ENCODE measurements at places on chromosomes 4 and X.

DNA sequence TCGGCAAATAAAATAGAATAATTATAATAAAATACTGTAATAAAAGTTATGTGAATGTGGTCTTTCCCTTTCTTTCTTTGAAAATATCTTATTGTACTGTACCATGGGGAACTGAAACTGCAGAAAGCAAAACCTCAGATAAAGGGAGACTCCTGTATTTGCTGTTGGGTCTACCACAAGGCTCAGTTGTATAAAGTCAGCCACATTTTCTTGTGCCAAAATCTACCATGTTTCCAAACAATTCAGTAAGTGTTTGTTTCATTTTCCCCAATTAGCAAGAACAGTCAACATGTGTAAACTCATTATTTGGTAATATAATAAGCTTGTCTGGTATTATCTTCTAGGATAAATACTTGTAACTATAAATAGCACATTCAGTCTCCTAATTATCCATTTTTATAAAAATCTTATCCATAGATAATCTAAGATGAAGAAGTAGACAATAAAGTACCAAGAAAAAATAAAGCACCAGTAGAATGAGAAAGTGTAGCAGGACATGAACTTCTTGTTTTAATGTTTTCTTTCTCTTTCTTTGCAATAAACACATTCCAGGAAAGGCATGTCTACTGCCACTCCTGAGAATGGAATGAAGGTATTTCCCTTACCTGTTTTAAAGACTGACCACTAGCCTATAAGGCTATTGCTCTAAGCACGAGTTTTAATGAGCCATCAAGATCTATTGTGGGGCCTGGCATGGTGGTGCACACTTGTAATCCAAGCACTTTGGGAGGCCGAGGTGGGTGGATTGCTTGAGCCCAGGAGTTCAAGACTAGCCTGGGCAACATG is 15.0 kb upstream of the OTUD4 start:
- DNase-seq: no peak

- DNase-seq: no peak
These were observed 69.2 kb downstream of the SRPX start for GRCh38 chrX:38151441-38151840.

DNA sequence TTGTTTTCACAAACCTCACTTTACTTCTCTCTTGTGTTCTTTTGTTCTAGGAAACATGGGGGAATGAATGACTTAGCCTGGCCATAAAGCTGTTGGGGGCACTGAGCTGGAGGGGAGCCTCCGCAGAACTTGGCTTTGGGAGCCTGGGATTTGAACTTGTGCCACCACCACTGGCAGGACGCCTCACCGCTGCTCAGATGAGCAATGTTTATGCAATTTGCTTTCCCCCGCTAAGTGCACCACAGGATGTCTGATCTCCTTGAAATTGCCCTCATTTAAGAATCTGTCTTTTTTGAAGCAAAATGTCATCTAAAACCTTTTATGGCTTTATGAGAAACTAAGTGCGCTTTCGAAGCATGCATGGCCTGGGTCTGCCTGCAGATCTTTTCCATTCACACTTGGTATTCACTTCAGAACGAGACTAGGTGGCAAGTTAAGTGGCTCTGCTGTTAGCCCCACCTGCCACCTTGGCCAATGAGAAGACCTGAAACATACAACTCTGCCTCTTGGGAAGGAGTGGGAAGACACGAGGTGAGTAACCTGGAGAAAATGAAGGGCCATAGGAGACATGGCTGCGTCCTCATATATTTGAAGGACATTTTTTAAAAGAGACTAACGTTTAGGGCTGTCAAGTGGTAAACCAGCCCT is 119.3 kb downstream of the LDB2 start:
- no peak for DNase-seq

DNA sequence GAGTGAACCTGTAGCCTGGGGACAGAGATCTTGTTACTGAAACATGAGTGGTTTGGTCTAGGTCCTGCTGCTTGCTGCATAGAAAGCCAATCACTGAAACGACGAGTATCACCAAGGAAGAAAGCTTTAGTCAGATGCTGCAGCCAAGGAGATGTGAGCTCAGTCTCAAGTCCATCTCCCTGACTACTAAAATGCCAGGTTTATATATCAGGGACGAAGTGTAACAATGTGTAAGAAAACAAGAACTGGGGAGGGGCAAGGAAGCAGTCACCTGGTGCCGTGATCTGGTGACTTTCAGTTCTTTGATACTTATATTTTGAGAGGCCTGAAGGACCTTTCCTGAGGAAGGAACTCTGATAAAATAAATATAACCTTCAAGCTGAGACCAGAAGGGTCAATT is 19.6 kb upstream of the ABRAXAS1 start:
- no peak for DNase-seq

DNA sequence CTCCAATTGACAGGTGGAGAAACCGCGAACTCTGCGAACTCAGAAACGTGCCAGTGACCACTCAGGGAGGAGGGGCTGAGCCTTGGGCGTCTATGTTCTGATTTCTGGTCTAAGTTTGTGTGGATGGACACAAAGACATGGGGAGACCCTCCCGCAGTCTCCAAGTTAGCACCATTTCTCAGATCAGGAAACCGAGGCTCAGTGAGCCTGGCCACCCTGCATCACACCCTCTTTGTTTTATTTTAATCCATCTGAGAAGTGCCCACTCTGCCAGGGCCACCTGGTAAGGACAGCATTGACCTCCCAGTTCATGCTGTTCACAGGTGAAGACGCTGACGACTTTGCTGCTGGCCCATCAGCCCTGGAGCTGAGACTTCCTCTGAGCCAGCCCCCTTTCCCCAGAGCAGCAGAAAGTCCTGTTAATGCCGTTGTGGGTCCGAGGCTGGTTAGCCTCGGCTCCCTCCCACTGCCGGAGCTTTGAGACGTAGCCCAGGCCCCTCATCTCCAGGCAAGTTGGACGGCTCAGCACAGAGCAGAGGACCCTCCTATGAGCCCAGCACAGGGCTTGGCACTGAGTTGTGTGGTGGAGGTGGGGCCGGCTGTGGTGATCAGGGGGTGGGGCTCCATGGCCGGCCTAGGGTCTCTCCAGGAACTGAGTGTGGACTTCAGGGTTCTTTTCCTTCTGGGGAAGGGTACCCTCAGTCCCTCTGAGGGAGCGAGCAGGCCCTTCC is 43.7 kb downstream of the PSAPL1 start:
- peak; percentile 2 for DNase-seq

GRCh38 chr4:80875642-80876041 is 154.9 kb upstream of the BMP3 start:
- DNase-seq: no peak

DNA sequence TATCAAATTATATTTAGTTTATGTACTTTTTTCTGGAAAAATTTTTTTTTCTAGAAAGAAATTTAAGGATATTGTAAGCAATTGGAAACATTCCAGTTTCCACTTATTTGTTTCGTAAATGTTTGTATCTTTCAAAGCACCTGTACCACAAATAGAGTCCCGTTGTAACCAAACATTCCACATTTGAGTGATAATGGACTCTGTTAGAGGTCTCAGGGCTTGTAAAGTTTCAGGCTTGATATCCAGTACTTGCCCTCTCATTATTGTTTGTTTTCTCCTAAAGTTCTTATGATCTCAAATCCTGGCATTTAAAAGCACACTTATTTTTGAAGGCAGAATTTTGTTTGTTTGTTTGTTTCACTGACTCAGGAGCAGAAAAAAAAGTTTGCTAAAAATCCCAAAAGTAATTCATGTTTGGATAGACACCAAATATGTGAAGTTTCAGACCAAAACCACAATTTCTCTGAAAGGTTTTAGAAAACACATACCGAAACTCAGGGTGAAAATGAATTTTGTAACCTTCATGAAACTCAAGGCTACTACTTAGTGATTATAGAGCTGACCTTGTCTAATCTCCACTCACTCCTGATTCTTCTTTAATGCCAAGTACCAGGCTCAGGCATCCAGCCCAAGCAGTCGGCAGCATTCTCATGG is 5.7 kb upstream of the TMEM192 start:
- no peak for DNase-seq

GRCh38 chr4:109729117-109729717 is 653 bp downstream of the PLA2G12A start:
- peak; percentile 44 for DNase-seq

DNA sequence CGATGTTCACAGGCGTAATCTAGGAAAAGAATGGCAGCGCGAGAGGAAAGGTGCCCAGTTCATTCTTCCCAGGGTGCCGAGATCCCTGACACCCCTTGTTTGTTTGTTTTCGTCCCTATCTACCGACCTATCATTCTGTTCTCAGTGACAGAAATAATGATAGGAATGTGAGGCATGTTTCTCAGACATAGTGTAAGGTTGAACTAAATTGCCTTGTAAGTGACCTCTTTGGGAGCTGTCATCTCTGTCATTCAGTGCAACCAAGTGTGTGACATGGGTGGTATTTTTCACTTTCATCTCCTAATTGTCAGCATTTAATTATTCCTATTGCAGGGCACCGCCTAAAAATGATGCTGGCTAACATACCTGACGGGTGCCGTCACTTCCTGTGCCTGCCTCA is 24.4 kb downstream of the CLDN22 start:
- DNase-seq: no peak

DNA sequence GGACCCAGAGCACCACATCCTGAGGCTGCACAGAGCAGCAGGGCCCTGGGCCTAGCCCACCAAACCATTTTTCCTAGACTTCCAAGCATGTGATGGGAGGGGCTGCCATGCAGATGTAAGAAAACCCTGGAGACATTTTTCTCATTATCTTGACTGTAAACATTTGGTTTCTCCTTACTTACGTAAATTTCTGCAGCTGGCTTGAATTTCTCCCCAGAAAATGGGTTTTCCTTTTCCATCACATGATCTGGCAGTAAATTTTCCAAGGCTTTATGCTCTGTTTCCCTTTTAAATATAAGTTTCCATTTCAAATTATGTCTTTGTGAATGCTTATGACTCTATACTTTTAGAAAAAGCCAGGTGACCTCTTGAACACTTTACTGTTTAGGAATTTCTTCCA is 945.9 kb upstream of the NDST4 start:
- no peak for DNase-seq

DNA sequence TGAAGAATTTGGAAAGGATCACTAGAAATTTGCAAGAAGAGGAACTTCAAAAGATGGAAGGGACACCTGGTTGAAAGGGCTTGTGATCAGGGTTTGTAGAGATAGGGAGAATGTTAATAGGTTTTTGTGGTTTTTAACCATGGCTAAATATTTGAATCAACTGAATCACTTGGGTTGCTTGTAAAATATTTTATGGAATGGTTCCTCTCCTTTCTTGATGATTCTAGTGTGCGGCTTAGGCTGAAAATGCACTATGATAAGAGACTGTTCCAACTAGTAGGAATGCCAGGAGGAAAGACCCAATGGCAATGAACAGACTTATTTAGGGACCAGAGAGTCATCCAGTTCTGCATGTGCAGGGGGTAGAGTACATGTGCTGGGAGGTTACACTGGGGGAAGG is 408.2 kb downstream of the ARHGAP24 start:
- no peak for DNase-seq

DNA sequence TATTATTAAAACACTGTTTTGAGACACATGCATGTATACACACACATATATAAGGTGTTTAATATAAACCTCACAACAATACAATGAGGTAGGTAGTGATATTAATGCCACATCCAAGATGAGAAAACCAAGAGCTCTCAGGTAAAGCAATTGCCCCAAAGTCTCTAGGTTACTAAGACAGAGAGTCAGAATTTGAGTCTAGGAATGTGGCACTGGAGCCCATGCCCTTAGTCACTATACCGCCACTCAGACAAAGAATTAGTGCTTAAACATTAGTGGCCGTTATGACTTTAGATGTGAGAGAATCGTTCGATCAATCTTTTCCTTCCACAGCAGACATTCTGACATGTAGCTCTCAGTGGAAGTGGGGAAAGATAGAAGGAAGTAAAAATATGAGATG is 108.2 kb upstream of the ACSL4 start:
- DNase-seq: no peak

DNA sequence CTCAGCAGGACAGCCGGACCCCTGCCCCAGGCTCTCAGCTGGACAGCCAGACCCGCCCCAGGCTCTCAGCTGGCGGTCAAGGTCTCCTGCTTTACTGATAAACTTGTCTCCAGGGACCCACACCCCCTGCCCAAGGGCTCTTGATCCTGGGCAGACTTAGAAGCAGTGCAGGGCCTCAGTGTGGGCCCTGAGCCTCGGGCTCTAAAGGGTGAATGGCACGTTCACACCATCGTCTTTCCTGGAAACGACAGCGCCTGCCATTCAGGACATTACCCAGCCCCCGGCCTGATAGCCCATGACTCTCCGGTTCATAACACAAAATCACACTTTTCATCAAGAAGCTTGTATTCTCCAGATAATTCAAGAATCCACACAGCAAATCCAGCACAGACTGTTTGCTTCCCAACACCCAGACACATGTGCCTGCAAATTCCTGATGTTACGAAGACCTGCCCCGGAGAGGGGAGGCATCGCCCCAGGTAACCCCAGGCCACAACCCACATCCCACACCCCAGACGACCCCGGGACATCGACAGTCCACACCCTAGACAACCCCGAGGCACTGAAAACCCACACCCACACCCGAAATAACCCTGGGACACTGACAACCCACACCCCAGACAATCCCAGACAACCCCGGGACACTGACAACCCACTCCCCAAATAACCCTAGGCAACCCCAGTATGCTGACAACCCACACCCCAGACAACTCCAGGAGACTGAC is 136.8 kb downstream of the FAM53A start:
- DNase-seq: no peak

DNA sequence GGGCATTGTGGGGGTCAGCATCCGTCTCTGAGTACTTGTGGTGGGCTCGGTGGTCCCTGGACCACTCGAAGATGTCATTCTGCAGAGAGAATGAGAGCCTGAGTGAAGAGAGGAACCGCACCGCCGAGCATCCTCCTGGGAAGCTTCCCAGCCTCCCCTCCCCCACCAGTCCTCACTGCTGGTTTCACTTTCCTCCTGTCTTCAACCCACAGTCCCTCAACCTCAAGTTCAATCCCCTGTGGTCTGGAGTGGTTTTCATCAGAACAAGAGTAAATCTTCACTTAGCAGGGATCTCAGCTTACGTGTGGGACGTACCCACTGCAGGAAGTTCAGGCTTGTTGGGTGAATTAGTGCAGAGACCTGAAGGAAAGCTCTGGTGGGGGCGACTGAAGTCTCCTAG is 117.8 kb downstream of the SCD5 start:
- no peak for DNase-seq

- DNase-seq: no peak
These were observed 277.5 kb upstream of the AGTR2 start for GRCh38 chrX:115892787-115893671.

DNA sequence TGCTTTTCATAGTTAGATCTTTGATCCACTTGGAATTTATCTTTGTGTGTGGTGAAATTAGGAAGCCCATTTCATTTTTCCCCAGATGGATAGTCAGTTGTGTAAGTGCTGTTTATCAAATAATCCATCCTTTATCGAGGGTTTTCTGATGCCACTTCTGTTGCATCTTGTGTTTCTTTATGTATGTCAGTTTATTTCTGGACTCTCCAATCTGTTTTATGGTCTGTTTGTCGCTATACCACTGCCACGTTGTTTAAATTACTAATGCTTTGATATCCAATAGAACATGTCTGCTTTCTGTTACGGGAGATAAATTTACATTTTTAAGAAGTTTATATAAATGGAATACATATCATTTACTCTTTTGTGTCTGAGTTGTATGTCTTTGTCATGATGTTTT is 21.0 kb downstream of the CD38 start:
- no peak for DNase-seq

Data from body of pancreas (tissue), 4 donors.